Calu3 (cell line): ENCODE measurements at places on chromosomes 13 and 19. TPM values are rescaled to one million over a fixed set of nuclear protein-coding genes. Genes with fewer than 3 reads are reported as not detected.
A peak's percentile ranks its signal among the peaks of the same experiment; 100 is the strongest.

- peak; percentile 72 for DNase-seq
Measured at GRCh38 chr19:38095411-38096308, 128.4 kb downstream of the DPF1 start.

GRCh38 chr19:32540621-32541020, 40.4 kb upstream of the PDCD5 start:
- DNase-seq: no peak

GRCh38 chr13:76717092-76717491, 169.1 kb downstream of the KCTD12 start:
- no peak for DNase-seq

DNA sequence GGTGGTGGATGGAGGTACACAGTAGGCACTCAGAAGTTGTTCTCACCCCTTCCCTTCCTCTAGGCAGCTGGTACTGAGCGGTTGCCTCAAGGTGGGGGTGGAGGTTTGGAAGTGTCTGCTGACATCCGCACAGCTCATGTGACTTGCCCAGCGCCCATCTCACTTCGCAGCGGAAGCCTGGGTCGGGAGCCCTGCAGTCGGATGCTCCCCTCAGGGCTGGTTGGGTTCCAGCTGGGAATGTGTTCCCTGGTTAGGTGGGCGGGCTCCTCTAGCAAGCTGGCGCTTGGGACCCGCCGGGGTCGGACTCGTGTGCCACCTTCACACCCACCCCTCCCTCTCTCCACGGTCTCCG, 10.2 kb downstream of the PPP1R37 start:
- DNase-seq: no peak

- DNase-seq: no peak
Measured at GRCh38 chr13:60491531-60491930, 94.5 kb downstream of the TDRD3 start.

- DNase-seq: no peak
Measured at GRCh38 chr13:47955836-47956235, 45.2 kb downstream of the SUCLA2 start.

Gene JAK3
- total RNA-seq: not detected in 2 replicates

DNA sequence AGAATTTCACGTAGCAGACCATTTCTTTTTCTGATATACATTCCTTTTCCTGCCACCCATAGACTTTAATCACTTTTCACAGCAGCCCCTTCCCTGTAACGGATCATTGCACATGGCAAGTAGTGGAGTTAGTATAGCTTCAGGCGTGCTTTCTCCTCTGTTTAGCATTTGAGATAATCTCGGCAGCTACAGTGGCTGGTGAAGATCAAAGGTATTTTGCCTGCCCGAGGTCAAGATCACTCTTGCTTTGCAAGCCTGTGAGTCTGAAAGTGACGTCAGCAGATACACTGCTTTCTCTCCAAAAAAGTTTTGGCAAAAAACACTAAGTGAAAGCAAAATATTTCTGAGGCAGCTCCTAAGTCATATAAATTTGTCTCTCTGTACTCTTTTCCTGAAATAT, 260.0 kb downstream of the NDFIP2 start:
- no peak for DNase-seq

DNA sequence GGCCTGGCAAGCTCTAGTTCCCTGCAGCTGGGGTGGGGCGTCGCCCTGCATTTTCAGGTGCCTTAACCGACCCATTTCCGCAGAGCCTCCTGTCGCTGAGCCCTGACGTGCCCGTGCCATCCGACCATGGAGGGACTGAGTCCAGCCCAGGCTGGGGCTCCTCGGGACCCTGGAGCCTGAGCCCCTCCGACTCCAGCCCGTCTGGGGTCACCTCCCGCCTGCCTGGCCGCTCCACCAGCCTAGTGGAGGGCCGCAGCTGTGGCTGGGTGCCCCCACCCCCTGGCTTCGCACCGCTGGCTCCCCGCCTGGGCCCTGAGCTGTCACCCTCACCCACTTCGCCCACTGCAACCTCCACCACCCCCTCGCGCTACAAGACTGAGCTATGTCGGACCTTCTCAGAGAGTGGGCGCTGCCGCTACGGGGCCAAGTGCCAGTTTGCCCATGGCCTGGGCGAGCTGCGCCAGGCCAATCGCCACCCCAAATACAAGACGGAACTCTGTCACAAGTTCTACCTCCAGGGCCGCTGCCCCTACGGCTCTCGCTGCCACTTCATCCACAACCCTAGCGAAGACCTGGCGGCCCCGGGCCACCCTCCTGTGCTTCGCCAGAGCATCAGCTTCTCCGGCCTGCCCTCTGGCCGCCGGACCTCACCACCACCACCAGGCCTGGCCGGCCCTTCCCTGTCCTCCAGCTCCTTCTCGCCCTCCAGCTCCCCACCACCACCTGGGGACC, 1.2 kb downstream of the ZFP36 start:
- peak; percentile 87 for DNase-seq

Gene CACNA1A
- 0.61 and 0.85 TPM in 2 replicates for total RNA-seq

DNA sequence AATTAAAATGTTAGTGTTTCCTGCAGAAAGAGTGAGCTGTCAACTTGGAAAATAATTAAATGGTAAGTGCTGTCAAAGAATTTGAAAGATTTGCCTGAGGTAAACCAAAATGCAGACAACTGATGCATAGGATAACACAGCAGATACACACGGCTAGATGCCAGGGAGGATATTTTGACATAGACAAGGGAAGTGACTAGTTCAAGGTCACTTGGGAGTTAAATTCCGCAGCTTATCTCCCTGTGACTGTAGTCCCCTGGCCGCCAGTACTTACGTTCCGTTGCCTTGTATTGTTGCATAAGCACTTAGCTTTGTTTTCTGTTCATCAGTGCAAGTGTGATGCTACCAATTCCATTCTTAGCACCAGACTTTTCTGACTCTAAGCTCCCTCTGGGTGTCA, 247.3 kb upstream of the MAB21L1 start:
- DNase-seq: no peak

GRCh38 chr13:46844431-46844830, 47.5 kb upstream of the ESD start:
- DNase-seq: no peak

DNA sequence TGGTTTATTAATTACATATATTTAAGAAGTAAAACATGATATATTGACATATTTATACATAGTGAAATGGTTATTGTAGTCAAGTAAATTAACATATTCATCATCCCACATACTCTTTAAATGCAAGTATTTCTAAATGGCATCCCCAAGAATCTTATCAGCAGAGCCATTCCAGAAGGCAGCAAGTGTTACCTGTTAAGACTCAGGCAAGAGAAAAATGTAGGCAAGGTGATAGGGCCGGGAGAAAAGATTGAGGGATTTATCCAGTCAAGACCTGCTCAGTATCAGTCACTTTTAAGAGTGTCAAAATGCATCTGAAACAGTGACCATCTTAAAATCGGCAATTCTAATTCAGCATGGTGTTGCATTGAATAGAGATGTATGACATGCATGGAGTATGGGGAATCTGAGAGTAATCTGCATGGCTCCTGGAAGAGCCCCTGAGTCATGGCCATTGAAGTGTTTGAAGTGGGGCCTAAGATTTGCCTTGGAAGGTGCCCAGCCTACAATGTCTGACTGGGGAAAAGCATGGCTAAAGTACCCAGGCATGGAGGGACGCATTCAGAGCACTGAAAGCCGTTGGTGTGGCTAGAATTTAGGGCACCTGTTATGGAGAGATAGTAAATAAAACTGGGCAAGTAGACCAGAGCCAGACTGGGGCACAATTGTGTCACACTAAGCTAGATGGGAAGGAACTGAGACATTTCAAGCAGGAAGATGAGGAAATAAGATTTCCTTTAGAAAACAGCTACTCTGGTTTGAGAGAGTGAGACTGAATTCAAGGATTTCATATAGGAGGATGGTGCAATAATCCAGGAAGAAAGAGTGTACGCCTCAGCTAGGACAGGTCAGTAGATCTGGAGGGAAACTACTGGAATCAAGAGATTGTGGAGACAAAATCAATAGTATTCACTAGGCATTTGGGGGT, 25.0 kb upstream of the C1QTNF9B start:
- DNase-seq: no peak

- DNase-seq: no peak
Measured at GRCh38 chr13:50136226-50136625, 121.0 kb downstream of the KCNRG start.

- DNase-seq: no peak
Measured at GRCh38 chr13:21641629-21642028, 29.2 kb upstream of the FGF9 start.

Gene RASIP1
- 0.09 and 0.29 TPM in 2 replicates for total RNA-seq

Gene NOTCH3
- 32.6 and 44.7 TPM in 2 replicates for total RNA-seq

Gene HIF3A
- total RNA-seq: 0.68 and 1.7 TPM in 2 replicates

Gene IGFL3
- not detected in 2 replicates for total RNA-seq

Gene TGFBR3L
- 0.94 and 1.6 TPM in 2 replicates for total RNA-seq

DNA sequence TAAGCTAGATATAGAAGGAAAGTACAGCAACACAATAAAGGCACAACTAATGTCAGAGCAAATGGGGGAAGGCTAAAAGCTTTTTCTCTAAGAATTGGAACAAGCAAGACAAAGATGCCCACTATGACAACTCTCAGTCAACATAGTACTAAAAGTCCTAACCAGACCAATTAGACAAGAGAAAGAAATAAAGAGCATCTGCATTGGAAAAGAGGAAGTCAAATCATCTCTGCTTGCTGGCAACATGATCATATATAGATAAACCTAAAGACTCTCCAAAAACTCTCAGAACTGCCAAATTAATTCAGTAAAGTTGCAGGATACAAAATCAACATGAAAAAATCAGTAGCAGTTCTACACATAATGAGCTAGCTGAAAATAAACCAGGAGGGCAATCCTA, 542.0 kb downstream of the DIAPH3 start:
- DNase-seq: no peak

DNA sequence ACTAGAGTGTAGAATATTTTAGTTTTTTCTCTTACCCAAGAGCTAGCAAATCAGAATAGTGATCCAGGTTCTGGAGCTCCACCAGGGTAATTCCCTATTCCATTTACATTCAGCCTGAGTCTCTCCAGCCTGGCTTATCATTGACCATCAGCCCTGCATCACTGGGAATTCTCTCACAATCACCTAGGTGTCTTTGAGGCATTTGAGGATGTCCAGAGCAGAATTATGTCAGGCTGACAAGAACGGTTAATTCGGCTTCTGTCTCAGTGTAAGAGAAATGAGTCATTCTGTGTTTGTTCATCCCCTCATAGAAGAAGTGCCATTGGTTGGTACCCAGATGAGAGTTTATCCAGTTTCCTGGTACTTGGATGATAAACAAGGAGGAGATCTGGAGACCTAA, 180.5 kb downstream of the ZNF737 start:
- no peak for DNase-seq

Gene NLRP4
- not detected in 2 replicates for total RNA-seq

- no peak for DNase-seq
Measured at GRCh38 chr13:93771782-93772181, 545.2 kb downstream of the GPC6 start.

- DNase-seq: no peak
Measured at GRCh38 chr13:35700671-35701070, 224.2 kb upstream of the MAB21L1 start.

Gene LSR
- total RNA-seq: 494 and 609 TPM in 2 replicates

- DNase-seq: peak; percentile 87
Measured at GRCh38 chr19:37468961-37469777, at the start of gene ZNF570. ZNF570 (plus strand) TSS chr19:37469356; CDS start chr19:37470355, 999 bp downstream.

DNA sequence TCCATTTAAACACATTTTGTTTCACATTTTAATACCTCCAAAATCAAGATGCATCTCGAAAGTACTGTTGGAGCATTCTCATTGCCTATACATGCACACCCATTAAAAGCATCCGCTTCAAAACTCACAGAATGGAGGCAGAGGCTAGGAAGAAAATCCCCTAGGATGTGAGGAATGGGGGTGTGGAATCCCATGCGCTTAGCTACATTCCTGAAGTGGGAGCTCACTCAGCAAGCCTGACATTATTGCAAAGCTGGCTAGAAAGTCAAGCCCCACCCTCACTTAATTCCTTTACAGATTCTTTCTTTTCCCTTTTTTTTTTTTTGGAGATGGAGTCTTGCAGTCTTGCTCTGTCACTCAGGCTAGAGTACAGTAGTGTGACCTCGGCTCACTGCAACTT, 4.6 kb upstream of the FAM32A start:
- no peak for DNase-seq

Gene GZMM
- total RNA-seq: 0.42 TPM in 1 of 2 replicates, not detected in the other

GRCh38 chr13:93621051-93621450, 394.4 kb downstream of the GPC6 start:
- no peak for DNase-seq

DNA sequence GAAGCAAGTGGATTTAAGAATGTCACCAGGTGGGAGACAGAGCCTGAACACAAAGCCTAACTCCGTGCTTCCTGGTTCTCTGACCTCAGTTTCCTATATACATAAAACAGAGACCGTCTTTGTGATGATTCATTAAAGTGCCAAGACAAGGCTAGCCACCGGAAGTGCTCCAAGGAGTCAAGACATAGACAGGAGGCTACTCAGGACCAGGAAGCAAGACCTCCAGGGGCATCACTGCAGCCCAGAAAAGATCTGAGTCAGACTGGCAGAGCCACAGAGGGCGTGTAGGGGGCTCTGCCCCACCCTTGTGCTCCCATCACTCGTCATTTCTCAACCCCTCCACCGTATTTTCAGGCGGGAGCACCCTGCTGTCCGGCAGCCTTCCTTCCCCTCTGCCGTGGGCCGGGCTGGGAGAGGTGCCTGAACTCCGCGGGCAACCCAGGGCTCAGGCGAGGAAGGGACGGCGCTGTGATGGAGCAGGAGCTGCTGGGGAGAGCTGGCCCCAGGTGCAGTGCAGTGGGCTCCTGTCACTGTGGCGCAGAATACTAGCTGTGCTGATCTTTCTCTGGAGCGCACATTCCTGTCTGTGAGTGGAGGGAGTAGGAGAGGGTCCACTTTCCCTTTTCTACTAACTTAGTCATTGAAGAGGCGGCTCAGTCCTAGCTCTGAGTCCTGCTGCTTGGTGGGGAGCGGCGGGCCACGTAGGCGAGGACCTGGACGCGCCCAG, 134.7 kb upstream of the GPR12 start:
- DNase-seq: no peak

Gene KLK3
- total RNA-seq: not detected in 2 replicates

DNA sequence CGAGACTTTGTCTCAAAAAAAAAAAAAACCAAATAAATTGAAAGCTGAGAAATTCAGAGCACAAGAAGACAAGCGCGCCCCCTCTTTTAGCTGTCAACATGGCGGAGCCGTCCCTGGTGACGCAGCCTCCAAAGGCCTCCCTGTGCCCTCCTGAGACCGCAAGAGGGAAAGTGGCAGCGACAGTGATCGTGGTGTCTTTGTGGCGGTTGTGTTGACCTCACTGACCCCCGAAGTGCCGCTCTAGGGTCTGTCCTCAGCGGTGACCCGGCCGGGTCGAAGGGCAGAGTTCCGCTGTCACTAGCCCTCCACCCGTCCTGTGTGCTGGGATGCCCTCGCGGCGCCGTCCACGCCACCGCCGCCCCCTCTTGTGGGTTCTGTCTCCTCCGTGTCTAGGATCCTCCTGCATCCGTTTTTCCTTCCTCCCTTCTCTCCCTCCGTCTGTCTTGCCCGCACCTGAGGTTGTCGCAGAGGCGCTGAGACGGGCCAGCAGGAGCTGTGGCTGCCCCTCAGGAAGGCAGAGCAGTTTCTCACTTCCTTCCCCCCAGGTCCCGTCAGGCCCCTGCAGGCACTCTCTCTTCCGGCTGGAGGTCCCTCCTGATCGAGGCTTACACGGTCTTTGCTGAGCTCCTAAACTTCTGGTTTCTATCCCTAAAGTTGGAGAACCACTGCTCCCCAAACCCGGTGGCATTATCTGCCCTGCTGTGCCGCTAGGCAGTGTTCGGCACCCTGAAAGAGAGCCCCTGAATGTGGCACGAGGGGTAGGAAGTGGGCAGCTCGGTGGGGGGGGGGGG, 7.2 kb downstream of the UHRF1 start:
- DNase-seq: no peak

- no peak for DNase-seq
Measured at GRCh38 chr13:72284791-72285190, 417.8 kb upstream of the DACH1 start.
